ENCODE measurements at places on chromosomes 5 and 9.

- no peak for DNase-seq
These were observed 130.4 kb upstream of the CDH6 start for GRCh38 chr5:31062902-31063580.

DNA sequence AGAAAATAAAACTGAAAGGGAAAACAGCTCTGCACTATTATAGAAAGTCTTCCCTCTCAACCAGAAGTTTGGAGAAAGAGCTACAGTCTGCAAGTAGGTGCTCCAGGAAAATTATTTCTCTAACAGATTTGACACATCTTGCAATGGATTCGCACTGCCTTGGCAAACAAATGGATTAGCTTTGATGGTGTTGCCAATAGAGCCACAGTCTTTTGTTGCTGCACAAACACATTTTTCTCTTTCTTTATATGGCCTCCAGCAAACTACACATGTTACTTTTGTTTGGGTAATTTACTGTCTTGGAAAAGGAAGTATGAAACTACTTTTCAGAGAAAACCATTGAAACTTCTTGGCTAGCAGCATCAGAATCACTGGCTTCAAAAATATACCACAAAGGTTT is 523.1 kb downstream of the EFNA5 start:
- DNase-seq, result no peak

DNA sequence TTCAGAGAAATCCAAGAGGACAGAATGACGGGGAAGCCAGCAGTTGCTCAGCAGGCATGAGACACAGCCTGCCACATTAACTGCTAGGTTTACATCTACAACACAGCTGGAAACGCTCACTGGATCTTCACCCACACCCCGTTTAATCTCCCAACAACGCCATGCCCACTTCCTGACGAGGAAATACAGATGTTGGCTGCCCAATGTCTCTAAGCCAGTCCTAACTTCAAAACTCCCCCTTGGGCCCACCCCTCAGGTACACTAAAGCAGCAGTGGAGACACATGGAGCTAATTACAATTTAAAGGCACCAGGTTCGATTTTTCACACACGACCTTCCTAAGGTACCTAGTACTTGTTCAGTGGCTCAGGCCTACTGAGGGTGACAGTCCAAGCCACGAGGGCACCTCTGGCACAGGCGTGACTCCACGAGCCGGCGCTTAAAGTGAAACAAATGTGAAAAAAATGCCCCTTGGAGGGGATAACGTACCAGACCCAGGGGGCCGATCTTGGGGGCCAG is 904 bp downstream of the RPL12 start:
- no peak for DNase-seq

DNA sequence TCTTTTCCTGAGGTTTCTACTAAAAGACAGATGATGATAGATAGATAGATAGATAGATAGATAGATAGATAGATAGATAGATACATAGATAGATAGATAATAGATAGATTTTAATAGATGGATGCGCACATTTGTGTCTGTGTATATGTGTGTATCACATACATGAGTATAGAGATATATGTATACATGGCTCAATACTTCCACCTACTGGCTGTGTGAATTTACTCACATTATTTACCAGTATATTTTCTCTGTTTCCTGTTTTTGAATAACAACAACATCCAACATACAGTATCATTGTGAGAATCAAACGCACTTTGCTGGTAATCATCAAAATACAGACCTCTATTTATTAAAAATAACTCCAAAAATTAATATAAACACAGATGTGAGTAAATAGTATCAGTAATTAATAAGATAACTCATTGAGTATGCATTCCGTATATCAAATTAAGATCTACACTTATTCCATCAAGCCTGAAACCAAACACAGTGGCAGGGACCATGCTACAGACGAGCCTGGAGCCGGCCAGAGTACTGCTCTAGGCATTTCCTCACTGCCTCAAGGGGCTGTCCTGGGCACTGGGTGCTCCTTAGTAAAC is 338.0 kb downstream of the SEMA5A start:
- no peak for DNase-seq

DNA sequence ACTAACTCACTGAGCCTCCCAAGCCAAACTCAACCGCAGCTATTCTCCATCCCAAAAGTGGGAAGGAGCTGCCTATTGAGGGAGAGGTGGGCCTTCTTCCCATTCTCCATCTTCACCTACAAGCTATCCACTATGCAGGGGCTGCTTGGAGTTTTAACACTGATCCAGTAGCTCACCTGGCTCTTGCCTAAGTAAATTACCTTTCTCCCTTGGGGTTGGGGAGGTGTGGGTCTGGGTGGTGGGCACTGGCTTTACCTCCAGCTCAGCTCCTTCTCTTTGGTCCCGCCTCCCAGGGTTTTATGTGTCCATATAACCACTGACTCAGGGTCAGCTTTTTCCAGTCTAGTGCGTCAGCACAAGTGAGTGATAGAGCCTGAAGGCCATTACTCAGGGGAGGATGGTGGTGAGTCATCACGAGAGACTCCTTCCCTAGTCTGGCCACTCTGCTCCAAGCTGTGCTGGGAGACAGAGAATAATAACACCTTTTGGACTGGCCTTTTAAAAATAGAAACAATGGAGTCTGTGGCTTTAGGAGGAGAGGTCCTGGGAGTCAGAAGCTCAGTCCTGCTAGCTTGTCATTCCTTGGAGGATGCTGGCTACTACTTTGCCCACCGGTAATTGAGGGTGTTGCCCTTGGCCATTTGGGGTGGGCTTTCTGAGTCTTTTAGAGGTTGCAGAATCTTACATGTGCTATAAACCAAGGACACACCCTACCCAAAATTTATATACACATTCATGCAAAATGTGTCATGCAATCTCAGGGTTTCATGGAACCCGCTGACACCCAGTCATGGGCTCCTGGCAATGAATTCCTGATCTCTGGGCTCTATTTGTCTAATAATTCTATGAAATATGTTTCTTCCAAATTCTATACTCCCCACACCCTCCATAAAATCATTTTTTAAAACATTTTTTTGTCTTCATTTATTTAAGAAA is 35.6 kb upstream of the ATP6V1G1 start:
- DNase-seq, result no peak

DNA sequence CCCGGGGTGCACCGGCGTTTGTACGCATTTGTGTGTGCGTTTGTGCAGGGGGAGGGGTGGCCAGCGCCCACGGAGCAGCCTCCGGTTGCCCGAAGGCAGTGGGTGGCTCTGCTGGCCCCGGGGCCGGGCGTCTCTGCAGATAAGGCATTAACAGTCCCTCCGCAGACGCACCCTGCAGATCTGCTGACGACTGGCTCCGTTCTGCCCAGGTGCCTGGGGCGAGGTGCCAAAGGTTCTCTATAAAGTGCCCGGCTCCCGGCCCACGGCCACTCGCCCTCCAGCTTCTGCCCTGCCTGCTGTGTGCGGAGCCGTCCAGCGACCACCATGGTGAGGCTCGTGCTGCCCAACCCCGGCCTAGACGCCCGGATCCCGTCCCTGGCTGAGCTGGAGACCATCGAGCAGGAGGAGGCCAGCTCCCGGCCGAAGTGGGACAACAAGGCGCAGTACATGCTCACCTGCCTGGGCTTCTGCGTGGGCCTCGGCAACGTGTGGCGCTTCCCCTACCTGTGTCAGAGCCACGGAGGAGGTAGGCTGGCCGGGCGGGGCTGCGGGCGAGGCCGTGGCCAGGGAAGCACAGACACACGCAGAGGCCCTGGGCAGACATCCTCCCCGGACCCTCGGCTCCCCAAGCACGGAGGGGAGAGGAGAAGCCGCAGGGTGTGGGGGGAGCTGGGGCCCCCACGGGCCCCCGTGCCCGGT is at the start of gene SLC6A19:
Gene SLC6A19 (plus strand): TSS at position 269 of the 699 bp plus-strand sequence. CDS start 56 bp downstream, at position 325.
- DNase-seq, result no peak

DNA sequence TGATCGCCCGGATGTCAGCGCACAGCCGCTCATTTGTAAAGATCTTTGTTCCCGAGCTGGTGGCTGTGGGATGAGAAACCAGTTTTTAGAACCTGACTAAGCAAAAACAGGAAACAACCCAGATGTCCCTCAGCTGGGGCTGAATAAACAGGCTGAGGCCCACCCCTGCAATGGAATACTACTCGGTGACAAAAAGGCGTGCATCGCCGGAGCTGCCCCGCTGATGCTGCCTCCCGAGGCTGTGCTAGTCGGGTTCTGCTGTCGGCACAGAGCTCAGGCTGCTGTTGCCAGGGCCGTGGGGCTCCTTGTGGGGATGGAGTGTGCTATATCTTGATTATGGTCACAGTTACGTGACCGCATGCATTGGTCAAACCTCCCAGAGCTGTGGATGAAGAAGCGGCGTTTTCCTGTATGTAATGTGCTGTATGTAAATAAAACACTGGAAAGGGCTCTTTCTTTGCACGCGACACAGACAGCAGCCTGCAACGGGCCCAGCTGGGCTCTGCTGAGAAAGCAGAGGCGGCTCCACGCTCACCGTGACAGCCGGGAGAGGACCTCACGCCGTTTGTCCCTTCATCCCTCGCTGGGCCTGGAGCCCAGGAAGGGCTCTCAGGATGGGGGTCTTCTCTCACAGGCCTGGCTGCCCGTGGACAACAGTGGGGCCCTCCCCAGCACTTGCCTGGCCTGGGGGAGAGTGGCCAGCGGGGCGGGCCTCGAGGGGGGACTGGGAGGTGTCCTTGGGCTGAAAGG is 51.5 kb upstream of the RNU6ATAC start:
- peak; percentile 52 for DNase-seq

GRCh38 chr5:57041570-57041969 is 89.6 kb upstream of the MIER3 start:
- DNase-seq, result no peak

- DNase-seq, result no peak
These were observed 9.1 kb downstream of the ZDHHC12 start for GRCh38 chr9:128714586-128715435.

- no peak for DNase-seq
These were observed 662.5 kb downstream of the IRX1 start for GRCh38 chr5:4258170-4258569.

DNA sequence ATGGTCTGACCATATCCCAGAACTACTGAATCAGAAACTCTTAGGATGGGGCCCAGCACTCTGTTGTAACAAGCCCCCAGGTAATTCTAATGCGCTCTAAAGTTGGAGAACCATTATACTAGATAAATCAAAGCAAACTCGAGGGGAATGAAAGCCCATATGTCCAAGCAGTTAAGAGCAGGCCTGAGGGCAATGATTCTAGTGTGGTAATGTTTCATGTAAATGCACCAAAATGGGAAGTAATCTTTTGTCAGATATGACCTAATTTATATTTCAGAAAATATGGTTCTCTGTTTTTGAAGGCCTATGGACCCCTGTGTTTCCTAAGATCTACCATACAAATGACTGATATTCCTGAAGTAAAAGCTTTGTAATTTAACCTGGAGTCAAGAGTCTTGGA is 108.0 kb upstream of the PTGER4 start:
- no peak for DNase-seq

DNA sequence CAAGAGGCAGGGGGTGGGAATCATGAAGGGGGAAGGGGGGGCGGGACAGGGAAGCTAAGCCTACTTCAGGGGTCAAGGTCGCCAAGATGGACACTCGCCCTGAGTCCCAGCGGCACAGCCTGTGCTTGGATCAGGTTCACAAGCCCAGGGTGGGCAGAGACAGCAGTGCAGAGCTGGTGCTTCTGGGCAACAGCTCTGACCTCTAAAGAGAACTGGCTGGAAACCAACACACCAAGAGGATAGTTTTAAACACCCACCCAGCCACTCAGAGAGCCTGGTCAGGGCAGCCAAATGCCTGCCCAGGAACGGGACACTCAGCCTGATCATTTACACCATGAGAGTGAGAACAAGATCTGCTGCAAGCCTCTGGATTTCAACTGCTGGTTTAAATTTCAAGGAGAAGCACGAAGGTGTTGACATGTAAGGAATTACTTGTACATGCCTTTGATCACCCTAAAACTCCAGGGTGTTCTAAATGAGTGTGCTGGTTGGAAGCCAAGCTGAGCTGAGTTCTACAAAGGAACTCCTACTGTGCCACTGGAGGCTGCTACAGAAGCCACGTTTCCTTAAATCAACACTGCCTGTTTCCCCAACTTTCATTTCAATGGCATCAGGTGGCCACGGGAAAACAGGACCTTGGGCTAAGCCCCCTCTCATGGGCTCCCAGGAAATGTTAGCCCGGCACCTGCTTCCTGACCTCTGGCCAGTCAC is 91.5 kb downstream of the TTLL11 start:
- no peak for DNase-seq

DNA sequence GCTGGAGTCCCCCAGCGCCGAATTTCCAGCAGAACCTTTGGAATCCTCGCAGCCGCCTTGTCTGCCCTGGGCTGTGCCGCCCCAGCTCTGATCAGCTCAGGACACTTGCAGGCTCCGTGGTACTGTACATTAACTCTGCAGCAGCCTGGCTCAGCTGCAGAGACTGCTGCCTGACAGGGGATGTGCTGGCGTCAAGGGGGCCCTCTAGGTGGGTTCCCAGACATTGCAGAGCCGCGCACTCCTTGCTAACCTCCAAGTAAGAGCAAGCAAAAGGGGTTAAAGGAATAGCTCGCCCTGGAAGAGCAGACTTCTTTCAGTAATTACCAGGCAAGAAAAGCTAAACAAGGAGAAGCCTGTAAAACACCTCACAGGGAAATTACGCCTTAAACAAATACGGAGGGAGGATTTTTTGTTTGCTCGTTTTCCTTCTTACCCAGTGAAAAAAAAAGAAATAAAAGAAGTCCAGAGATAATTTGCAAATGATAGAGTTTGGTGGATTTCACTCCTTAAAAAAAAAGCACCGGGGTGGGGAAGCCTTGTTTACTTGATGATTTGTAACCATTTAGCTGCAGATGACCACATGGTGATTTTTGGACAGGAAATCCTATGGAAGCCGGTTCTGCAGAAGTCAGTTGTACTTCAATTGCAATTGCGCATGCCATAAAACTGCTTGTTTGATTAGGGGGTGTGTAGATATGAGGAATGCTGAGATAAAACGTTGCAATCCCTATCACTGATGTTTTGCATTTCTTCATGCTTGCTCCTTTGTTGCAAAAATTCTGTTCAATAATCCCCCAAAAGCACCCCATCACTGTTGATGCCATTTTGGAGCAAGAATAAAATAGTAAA is 305.8 kb downstream of the PDE4D start:
- DNase-seq, result no peak

- no peak for DNase-seq
These were observed 686.5 kb upstream of the DMAC1 start for GRCh38 chr9:8486095-8486494.

DNA sequence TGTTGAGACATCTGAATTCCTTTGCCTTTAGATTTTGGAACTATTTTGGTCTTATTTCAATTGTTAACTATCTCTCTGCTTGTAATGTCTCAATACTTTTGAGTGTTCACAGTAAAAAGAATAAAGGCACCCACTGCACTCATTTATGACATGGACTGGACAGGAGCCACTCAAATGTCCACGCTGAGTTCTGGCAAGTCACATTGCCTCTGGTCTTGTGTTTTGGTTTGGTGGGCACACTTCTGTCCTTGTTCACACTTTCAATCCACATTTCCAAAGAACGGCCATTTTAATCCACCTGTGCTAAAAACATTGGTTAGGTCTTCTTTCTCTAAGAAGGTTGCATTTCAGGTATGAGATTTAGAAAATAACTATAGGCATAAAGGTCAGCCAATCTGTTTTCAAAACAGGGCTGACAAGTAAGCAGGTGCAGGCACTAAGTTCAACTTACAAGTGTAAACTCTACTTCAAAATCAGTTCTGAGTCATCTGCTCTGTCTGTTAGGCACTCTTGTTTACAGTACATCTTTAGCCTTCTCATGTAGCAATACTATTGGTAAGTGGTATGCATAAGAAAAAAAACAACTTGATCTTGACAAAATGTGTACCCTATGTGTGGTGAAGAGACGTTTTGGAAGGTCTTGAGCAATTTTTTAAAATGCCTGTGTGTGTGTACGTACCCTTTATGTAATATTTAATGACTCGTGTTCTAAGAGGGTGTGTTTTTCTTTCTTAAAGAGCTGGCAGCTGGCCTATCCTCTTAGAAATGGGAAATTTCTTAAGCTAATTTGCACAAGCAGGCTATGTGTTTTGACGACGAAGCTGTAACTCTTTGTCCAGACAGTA is 31.5 kb upstream of the ZFAND5 start:
- peak; percentile 11 for DNase-seq
